ENCODE measurements at places on chromosomes 2 and 18.

- DNase-seq = no peak
Measured at GRCh38 chr18:35026407-35027061, 14.7 kb upstream of the MAPRE2 start.

- no peak for DNase-seq
Measured at GRCh38 chr2:161839926-161840325, 215.7 kb downstream of the SLC4A10 start.

DNA sequence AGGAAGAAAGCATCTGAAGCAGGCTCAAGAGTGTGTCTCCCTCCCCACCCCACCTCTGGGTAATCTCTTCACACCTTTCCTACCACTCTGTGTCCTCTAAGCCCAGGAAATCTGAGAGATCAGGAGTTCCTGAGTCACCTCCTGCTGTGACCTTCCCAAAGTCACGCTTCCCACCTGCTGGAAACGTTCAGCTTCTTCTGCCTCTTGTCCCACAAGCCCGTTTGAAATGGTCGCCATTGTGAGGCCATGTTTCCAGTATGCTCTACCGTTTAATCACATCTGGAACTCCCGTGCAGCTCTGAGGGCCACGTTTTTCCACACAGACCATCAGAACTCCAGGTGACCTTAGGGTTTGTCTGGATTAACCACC, 25.9 kb downstream of the GREB1 start:
- DNase-seq = no peak

DNA sequence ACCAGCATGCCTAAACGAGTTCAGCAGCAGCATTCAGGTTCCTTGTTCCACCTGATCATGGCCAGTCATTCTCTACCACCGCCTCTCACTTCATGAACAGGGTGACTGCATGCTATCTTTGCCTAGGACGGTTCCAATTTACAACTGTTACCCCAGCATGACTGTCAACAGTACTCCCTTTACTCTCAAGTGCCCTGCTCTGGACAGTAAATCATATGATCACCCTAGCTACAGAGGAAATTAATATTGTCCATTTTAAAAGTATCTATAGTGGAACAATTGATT, 25.7 kb downstream of the MGAT4A start:
- no peak for DNase-seq

DNA sequence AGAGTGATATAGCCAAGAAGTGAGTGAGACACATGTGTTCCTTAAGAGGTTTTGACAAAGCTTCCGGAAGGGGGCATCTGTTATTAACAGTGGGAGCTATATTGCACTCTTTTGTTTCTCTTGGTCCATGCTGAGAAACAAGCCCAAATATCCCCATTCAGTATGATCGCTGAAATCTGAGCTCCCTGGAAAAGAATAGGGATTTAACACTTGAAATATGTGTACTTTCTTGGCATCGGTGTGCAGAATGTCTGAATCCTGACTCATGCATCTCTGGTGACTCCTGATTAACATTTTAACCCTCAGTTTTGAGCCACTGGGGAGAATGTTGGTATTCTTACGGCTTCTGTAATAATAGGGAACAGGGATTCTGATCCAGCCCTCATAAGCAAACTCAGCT, 448.1 kb downstream of the TSN start:
- DNase-seq = peak; percentile 92

DNA sequence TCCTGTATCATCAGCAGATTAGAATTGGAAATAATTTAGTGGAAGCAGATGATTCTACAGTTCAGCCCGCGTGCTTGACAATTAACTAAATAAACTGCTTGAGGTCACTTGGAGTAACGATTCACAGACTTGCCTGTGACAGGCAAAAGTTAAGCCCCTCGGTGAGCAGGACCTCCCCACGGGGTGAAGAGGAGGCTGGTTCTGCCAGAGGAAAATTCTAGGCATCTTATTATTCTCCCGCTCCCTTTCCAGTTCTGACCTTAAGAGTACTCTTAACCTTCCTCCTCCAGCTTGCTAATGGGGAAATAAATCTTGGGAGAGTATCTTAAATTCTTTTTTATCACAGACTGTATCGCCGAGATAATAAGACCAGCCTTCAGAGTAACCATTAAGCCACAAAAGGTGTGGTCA, 169.7 kb upstream of the SMAD2 start:
- DNase-seq = no peak

DNA sequence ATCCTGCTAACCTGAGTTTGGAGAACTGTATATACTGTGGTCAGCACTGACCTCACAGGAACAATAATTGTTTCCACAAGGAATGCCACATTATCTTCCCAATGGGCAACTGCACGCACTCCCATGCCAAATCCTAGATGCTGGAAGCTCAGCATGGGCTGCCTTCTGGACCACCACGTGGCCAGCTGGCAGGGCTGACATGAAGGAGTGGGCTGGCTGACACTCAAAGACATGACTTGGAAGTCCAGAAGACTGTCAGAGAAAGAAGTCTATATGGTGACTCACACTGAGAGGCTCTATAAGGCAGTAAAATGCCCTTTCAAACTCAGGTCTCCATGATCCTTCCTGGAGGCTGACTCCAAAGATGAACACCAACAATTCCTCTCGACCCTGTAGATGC, 98.4 kb upstream of the RNF152 start:
- DNase-seq = peak; percentile 82

- no peak for DNase-seq
Measured at GRCh38 chr2:96102596-96103186, 13.7 kb downstream of the ADRA2B start.

DNA sequence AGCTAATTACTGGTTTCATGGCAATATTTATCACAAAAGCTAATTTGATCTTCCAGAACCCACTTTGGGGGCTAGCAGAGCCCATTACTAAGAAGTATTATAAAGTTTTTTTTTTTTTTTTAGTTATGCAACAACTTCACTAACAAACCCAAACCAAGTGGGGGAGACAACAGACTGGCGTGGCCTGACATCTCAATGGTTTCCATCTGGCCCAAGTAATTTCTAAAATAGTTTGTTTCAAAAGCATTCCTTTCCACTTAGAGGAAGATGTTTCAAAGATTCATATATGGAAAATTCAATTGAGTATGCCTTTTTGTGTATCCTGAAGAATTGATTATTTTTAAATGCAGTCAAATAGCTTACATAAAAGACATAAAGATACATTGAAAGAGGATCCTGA, 367.1 kb downstream of the HRH4 start:
- DNase-seq = no peak

GRCh38 chr2:99081891-99082290, 59.6 kb upstream of the C2orf15 start:
- DNase-seq = no peak

- DNase-seq = no peak
Measured at GRCh38 chr18:49875155-49875554, 61.8 kb upstream of the ACAA2 start.

DNA sequence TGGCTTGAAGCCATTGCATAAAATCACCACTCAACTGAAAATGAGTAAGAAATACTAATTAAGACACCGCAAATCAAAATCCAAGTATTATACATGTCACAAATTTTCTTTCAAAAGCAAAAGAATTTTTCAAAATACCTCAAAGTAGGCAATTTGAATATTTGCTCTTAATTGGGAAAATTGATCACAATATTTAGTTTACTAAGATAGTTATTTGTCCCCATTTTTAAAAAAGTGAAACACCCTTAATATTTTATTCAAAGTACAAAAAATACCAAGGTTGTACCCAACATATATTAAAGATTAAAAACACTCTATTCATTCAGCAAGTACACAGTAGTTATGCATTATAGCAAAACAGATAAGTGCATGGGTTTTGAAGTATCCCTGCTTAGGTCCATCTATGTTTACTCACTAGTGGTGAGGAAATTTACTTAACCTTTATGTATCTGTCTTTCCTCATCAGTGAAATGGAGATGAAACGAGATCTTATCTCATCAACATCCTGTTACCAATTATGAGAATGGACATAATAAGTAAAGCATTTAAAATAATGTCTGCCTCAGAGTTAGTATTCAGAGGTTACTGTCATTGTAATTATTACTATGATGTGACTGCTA, 35.1 kb downstream of the VPS54 start:
- DNase-seq = no peak

DNA sequence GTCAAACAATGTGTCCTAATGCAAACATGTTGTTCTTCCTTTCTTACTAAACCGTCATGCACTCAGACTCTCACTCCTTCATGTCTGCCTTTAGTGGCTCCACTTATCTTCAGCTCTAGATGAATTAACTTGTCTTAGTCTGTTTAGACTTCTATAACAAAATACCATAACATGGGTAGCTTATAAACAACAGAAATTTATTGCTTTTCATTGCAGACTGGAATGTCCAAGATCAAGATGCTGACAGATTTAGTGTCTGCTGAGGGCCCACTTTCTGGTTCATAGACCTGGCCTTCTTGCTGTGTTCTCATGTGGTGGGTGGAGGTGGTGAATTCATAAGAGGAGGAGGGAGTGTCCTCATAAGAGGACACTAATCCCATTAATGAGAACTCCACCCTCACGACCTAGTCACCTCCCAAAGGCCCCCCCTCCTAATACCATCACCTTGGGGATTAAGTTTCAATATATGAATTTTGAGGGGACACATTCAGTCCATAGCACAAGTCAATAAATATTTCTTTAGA, 32.3 kb downstream of the RALBP1 start:
- DNase-seq = no peak

- peak; percentile 1 for DNase-seq
Measured at GRCh38 chr18:32968248-32968647, 195.4 kb upstream of the KLHL14 start.

GRCh38 chr2:64745562-64745961, 91.8 kb upstream of the SERTAD2 start:
- no peak for DNase-seq

DNA sequence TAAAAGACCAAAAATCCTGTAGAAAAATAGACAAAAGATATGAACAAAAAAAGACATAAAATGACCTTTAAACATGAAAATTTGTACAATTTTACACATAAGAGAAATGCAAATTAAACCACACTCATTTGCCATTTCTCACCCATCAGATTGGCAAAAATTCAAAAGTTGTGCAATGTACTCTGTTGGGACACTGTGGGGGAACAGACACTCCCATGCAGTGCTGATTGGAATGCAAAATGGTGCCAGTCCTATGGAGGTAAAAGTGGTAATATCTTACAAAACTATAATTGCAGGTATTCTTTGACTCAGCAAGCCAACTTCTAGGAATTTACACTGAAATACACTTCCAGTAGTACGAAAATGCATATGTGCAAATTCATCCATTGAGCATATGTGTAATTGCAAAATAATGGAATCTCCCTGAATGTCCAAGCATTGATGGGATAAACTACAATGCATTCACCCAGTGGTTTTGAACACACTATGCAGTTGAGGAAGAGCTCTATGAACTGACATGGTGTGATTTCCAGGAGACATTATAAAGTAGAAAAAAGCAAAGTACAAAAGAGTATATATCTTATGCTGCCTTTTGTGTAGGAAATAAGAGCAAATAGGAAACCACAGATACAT, 201.8 kb upstream of the ZNF521 start:
- no peak for DNase-seq

- no peak for DNase-seq
Measured at GRCh38 chr2:136628490-136628889, 136.9 kb upstream of the THSD7B start.

DNA sequence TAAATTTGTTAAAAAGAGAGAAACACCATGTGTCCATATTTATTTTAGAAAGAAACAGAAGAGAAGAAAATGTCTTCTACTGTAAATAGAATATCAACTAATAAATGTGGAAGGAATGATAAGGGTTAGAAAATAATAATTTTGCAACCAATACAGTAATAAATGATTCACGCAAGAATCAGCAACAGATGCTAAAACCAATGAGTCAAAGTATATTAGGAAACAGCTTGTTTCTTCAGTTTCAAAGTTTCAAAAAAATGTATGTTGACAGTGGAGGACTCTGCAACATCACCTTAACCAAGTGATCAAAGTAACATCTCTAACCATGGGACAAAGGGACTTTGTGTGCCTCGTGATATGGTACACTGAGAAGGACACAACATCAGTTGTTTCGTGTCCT, 147.0 kb downstream of the TWIST2 start:
- DNase-seq = no peak

- peak; percentile 45 for DNase-seq
Measured at GRCh38 chr18:8610459-8610851, 1.2 kb downstream of the RAB12 start.

GRCh38 chr2:26605999-26606846, 34.9 kb downstream of the CIB4 start:
- no peak for DNase-seq

GRCh38 chr18:379681-380330, 112.0 kb upstream of the THOC1 start:
- peak; percentile 50 for DNase-seq

- DNase-seq = no peak
Measured at GRCh38 chr2:149585166-149585885, 2.2 kb downstream of the MMADHC start.

- no peak for DNase-seq
Measured at GRCh38 chr2:40324656-40325055, 127.2 kb downstream of the SLC8A1 start.

GRCh38 chr2:28217042-28217740, 175.5 kb upstream of the FOSL2 start:
- no peak for DNase-seq

- DNase-seq = peak; percentile 48
Measured at GRCh38 chr2:172672114-172672513, 63.5 kb upstream of the RAPGEF4 start.

DNA sequence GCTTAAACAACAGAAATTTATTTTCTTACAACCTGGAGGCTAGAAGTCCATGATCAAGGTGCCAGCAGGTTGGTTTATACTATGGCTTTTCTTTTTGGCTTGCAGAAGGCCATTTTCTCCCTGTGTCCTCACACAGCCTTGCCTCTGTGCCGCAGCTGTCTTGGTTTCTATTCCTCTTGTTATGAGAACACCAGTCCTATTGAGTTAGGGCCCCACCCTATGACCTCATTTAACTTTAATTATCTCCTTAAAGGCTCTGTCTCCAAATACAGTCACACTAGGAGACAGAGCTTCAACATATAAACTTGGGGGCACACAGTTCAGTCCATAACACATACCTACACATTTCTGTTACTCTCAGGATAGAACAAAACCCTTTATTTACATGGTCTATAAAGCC, 17.3 kb upstream of the RHOB start:
- peak; percentile 31 for DNase-seq

DNA sequence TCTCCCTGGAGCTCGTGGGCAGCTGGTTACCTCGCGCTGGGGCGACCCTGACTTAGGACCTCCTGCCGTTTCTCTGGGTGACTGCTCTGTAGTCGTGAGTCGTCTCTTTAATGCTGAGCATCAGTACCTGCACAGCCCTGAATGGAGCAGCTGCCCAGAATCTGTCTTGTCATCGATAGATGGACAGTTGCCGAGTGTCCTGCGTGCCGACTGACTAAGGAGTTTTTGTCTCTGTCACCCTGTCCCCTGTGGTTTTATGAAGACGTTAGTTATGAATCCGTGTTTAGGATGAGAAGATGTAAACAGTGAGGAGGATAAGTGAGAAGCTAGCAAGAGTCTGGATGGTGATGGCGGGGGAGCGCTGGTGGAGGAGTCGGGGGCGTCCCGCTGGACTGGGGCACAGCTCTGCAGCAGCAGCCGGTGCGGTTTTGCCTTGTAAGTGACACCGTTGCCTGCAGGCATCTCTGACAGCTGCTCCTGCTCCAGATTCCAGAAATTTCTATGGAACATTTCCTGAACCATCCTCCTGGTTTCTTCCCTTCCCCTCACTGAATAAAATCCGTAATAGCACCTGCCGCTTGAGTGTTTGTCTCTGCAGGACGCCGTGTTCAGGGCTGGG, 13.3 kb downstream of the AGAP1 start:
- no peak for DNase-seq

GRCh38 chr18:69401226-69401971, 711 bp downstream of the DOK6 start:
- peak; percentile 32 for DNase-seq

Data from cardiac fibroblast (primary cell).